ENCODE measurements at places on chromosomes 6 and 20. TPM values are rescaled to one million over a fixed set of nuclear protein-coding genes. Genes with fewer than 3 reads are reported as not detected.

Gene RAMACL
- 0.67 TPM for total RNA-seq

Gene MUC21
- total RNA-seq = not detected

Gene TRDN
- total RNA-seq = 470 TPM

Gene TREM1
- 0.92 TPM for total RNA-seq

Gene VEGFA
- total RNA-seq = 261 TPM

Gene ADGRF1
- not detected for total RNA-seq

Gene TDRD6
- 0.30 TPM for total RNA-seq

Gene TRIM31
- total RNA-seq = not detected

Gene SLC12A5
- 1.3 TPM for total RNA-seq

Gene PACRG
- total RNA-seq = 8.2 TPM

Gene MATN4
- total RNA-seq = not detected

Gene RBL1
- total RNA-seq = 4.9 TPM

- DNase-seq = no peak
Observed at GRCh38 chr6:151005164-151005563, 139.7 kb downstream of the MTHFD1L start.

DNA sequence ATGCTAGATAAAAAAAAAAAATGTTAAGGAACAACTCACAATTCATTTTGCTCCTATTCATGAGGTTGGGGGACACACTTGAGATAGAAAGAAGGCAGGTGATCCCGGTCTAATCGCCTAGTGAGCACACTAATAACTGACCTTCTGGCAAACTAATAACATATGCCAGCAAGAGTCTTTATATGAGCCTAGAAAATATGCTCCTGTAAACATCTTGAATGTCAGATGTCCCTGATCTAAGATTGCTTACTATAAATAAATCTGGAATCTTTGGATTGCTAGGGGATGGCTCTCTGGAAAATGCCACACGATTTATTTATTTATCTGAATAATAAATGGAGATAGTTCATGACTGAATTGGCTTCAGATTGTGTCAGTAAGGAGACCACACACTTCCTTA is 821.9 kb downstream of the GRIK2 start:
- no peak for DNase-seq

DNA sequence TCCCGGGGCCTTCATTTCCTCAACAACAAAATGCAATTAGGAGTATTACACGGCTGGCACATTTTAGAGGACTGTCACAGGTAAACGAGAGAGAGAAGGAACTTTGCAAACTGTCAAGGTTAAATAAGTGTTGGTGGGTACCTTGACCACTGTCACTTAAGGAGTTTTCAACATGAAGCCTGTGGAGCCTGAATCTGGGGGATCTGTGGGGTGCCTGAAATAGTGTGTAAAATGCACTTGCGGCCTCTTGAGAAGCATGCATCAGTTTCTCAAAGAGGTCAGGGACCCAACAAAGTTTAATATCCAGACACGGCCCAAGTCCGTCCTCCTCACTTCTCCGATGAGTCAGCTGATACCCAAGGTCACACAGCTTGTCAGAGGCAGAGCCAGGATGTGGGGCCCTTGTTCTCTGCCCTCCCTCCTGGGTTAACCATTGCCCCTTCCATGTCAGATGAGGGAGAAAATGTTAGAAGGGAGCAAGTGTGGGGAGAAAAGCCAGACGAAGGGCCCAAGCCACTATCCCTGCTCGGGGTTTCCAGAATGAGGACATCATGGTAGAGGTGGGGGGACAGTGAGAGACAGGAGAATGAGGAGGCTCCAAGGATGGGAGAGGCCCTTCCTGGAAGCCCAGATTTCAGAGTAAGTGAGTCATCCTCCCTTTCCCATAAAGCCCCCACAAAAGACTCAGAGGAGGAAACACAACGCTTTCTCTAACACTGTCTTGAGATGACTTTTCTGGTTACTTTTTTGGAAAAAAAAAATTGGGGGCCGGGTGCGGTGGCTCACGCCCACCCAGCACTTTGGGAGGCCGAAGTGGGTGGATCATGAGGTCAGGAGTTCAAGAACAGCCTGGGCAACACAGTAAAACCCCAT is 42.2 kb downstream of the C6orf132 start:
- no peak for DNase-seq

- no peak for DNase-seq
Observed at GRCh38 chr20:7207186-7207798, 439.8 kb downstream of the BMP2 start.

DNA sequence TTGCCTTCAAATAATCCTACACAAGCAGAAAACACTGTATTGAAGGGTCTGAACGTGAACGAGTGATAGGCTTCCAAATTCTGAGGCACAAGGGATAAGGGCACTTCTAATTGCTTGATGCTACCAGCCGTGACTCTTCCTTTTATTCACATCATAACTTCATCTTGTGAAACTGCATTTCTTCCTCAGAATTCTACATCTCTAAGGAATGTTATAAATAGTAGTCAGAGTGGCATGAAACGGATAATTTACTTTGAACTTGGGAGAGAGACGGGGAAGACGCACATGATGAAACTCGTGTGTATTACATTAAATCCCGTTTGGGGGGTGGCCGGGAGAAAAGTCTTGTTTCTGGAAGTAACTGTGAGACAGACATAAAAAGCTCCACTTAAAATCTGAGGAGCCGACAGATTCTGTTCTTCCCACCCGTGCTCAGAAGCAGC is 754 bp downstream of the HDDC2 start:
- no peak for DNase-seq

GRCh38 chr6:143772116-143773086 is 70.7 kb upstream of the LTV1 start:
- no peak for DNase-seq

DNA sequence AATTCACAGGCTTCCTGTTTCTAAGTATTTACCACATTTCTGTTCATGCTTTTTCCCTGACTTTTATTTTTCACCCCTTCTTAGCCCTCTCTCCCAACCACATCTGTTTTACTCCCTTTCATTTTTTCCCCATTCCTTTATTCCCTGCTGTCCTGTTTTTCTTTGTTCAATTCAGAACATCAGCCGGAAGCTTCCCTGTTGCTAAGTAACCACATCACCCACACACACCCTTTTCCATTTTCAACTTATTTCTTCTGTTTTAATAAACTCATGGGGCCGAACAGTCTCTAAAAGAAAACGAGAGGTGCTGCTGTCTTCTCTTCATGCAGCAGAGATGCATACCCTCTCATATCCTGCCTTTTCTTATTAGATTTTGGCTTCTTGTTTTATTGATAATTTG is 53.5 kb upstream of the CEP85L start:
- DNase-seq = no peak

DNA sequence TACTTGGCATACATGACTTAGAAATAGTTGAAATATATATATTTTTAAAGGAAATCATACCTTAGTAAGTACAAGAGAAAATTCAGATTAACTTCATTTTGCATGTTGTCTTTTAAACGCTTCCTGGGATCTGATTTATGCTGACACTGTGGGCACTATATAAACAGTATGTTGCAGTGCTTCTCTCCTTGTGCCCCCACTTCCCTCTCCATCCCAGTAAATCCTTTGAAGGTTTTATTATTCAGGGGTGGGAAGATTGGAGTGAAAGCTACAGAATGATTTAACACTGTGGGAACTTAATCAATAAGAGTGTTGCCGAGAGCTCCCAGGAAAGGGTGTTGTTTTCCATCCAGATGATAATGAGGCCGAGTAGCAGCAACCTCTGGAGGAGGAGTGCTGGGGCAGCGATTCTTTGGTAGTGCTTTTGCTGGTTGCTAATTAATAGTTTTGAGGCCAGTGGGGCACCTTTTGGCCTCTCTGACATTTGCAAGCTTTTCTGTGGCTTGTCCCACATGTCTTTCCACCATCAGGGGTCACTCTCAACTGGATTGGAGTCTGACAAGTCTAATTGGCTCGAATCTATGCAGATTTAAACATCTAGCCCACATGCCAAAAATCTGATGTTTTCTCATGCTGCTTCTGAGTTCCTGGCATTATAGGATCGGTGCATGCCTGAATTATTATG is 183.0 kb upstream of the MMS22L start:
- DNase-seq = no peak

DNA sequence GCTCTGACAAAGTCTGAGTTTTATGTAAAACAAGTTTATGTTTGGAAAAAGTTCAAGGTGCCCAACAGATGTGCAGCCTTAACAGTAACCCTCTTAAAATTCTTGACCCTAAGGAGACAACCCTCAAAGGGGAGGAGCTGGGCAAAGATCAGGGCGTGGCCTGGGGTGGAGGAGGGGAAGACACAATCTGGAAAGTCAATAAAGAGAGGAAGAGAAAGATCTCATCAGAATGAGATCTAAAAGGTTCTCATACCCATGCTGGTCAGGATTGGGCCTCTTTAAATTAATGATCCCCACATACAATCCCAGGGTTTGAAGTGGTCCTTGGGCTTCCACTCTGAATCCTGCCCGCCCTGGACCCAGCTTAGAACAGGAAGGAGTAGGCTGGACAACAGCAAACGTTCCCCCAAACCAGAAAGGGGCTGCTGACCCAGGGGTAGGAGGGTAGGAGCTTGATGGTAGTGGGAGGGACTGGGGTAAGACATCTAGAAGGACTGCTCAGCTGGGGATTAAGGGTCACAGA is 33.0 kb downstream of the FOXP4 start:
- no peak for DNase-seq

- DNase-seq = no peak
Observed at GRCh38 chr6:92942549-92942948, 476.8 kb downstream of the EPHA7 start.

DNA sequence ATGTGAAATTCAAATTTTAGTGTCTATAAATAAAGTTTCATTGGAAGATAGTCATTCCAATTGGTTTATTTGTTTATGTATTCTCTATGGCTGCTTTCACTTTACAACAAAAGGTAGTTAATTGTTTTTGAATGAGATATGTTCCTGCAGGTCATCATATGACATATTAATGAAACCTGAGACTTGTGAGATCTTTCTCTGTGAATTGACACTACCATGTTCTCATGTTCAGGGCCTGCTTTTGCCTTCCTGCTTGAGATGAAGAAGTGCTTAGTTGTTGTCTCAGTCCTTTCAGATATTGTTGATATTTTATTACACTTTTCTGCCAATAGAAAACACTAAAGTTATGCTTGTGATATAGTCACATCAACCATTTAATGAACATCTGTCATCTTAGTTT is 132.5 kb downstream of the UTRN start:
- no peak for DNase-seq

DNA sequence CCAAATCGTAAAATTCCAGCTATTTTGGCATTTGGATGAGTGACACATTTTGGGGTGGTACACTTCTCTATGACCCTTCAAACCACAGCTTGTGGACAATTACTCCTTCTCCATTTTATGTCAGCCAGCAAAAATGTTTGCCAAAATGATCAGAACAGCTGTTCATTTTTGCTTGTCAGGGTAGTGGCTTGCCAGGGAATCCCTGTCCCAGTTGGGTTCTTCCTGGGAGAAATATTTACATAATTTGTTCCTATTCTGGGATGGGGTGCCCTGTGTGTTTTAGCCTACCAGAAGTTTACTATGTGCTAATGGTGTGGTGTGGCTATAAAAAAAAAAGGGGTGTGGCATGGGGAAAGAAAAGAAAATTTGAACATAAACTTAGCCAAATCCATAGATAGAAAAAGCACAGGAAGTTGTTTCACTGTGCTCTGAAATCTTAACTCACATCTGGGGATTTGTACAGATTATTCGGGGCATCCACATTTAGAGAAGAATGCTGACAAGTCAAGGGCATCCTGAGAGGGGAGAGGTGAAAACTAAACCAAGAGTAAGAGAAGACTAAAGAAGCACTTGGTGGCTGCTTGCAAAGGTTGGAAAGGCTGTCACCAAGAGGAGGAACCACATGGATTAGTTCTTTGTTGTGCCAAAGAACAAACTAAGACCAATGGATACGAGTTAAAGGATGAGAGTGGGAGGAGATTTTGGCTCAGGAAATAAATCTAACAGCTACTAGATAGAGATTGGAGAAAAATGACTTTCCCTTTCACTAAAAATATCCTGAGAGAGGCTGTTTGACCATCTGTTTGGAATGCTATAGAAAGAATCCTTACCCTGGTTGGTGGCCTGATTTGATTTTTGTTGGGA is 55.2 kb upstream of the RBM24 start:
- no peak for DNase-seq

DNA sequence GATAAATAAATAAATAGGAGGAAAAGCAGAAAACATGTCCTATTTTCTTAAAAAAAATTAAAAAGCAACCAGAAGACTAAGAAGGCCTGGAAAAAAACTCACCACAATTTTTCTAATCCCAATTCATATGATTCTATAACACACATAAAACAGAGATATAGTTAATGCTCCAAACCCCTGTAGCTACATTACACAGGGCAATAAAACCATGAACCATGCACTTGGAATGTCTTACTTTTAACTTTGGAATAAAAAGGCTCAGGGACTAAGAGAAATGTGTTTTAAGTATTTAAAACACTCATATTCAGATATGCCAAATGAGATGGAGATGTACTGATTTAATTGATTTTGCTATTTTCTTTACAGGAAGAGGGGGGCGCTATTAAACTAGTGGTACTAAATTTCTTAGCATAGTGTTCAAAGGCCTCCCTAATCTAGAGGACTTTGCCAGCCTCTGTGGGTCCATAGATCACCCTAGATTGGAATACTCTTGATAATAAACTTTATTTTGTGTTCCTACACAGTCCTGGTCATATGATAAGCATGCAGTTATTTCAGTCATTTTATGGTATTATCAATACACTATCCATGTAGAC is 30.3 kb upstream of the GCM1 start:
- DNase-seq = no peak

DNA sequence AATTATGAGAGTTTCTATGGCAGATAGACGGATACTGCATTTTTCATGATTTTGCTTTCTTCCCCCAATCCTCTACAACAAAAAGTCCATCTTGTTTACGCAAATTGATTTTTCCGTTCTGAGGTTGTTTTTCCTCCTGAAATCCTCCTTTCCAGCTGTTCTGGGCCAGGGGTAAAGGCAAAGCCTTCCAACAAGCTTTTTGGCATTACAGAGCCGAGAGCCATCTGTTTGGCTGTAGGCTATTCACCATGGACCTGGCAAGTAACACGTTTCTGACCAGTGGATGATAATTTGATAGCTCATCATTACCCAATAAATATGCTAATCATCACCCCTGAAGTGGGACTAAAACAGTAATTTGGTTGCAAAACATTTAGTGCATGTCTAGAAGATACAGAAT is 226.5 kb downstream of the CBLN4 start:
- DNase-seq = no peak

DNA sequence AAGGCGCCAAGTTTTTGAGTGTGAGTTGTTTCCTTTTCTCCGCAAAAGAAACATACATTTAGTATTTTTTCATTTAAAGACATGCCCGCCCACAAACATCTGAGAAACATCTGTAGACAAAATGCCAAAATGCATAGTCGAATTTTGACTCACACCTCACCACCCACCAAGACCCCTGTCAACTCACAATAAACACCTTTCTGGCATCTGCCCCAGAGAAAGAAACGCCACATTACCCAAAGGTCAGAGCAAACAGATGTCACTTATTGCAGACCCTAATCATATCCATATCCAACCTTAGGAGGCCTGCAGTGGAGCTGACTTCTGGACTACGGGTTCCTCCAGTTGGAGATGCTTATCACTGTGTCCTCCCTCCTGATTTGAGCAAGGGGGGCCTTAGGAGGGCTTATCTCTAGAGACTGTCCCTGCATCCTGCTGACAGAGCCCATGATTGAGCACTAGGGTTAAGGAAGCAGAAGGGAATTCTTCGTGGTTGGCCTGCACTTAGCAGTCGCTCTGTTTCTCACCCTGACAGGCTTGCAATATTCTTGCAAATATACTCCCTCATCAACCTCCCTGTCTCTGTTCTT is 90.5 kb upstream of the TBX18 start:
- DNase-seq = no peak
